ENCODE measurements at places on chromosomes 16 and 17.

DNA sequence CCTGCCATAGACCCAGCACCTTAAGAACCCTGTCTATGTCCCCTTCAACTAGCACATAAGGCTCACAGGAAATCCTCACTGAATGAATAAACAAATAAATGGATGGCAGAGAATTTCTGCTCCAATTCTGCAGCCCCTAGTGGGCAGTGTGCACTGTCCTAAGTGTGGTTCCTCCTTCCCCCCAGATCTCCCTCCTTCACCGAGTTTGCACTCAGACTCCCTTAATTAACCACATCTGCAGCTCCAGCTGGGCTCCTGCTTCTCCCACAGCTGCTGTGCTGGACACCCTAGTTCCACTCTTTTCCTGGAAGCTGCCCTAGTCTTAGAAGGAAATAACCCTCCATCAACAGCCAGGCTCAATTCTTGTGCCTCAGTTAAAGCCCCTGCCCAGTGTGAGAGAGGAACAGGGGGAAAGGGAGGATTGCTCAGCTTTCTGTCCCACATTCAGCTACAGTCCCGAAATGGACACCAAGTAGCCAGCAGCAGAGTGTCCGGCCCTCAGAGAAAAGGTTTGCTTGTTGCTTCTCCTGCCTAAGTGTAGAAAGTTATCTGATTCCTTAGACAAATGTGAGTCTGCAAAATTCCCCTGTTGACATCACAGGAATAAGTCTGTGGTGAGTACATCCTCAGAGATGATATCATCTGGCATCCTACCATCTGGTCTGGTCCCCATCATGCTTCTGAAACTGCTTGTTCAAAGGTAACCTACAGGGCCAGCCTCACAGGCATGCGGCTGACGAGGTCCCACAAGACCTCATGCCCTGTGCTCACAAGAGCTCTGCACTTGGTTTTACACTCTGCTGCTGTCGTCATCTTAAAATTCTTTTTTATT is 12.3 kb downstream of the LRRC3C start:
- peak; percentile 43 for DNase-seq

- no peak for DNase-seq
Observed at GRCh38 chr16:51222016-51222415, 70.9 kb upstream of the SALL1 start.

DNA sequence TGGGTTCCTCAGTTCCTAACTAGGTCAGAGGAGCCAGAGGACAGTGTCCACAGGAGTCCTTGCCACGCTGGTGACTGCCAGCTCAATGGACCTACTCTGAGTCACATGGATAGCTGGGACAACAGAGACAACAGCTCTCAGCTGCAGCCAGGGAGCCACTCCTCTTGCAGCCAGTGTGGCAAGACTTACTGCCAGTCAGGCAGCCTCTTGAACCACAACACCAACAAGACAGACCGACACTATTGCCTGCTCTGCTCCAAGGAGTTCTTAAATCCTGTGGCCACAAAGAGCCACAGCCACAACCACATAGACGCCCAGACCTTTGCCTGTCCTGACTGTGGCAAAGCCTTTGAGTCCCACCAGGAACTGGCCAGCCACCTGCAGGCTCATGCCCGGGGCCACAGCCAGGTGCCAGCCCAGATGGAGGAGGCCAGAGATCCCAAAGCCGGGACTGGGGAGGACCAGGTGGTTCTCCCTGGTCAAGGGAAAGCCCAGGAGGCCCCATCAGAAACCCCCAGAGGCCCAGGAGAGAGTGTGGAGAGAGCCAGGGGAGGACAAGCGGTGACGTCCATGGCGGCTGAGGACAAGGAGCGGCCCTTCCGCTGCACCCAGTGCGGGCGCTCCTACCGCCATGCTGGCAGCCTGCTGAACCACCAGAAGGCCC is 6.7 kb downstream of the ZNF646 start:
- DNase-seq: no peak

GRCh38 chr17:11643851-11644250 is 45.6 kb downstream of the DNAH9 start:
- no peak for DNase-seq

- no peak for DNase-seq
Observed at GRCh38 chr16:68276223-68276622, 11.9 kb downstream of the SLC7A6 start.

DNA sequence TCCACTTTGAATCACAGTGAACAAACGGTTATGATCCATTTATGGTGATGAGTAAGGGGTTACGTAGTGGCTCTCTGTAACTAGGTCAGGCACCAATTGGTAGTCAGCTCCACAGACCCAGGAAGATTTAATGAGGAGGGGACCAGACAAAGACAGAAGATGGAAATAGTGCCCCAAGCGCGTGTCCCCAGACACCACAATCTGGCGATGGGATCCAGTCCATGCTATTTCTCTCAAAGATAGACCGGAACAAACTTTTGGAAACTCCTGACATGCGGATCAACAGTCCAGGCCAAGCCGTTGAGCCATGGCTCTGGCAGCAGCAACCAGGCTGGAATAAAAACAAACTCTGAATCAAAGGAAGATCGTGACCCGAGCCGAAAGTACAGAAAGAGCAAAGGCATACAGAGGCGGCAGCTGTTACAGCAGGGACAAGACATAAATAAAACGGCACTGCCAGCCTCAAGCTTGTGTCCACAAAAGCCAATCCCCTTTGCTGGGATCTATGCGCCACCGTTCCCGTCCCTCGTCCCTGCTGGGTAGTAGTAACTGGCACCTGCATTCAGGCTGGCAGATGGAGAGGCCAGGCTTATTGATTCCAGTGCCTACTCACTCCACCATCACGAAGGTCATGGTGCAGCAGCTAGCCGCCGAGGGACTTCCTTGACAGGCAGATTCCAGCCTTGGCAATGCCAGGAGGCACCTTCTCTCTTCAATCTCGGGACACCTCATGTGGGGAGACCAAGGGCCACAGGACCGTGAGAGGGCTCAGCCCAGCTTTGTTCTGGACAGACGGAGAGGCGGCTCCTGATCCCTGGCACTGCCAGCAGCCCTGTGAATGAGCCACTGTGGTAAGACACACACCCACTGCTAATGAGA is 50.2 kb downstream of the CDH11 start:
- peak; percentile 43 for DNase-seq

DNA sequence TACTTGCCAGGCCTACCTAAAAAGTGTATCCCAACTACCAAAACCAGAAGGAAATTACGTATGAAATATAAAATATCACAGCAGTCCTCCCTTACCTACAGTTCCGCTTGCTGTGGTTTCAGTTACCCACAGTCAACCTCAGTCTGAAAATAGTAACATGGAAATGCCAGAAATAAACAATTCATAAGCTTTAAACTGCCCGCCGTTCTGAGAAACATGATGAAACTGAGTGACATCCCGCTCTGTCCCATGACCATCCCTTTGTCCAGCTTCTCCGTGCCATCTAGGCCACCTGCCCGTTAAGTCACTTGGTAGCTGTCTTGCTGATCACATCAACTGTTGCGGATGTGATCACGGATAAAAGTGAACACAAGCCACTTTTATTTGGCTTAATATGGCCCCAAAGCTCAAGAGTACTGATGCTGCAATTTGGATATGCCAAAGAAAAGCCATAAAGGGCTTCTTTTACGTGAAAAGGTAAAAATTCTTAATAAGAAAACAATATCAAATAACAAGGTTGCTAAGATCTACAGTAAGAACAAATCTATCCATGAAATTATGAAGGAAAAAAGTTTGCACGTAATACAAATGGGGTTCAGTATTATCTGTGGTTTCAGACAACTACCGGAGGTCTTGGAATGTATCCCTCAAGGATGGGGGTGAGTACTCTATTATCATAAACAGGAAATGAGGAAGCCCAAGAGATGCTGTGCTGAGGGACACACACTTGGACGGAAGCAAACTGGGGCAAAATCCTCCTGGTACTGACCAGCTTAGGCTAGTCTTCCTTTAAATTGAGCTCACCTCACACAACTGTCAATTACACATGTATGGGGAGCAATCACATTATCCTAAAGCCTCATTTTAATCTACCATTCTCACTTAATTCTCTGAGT is 8.2 kb downstream of the USP22 start:
- DNase-seq: peak; percentile 47

- peak; percentile 29 for DNase-seq
Observed at GRCh38 chr16:58638148-58639036, 8.8 kb upstream of the CNOT1 start.

- DNase-seq: no peak
Observed at GRCh38 chr16:50627419-50627818, 53.7 kb downstream of the SNX20 start.

DNA sequence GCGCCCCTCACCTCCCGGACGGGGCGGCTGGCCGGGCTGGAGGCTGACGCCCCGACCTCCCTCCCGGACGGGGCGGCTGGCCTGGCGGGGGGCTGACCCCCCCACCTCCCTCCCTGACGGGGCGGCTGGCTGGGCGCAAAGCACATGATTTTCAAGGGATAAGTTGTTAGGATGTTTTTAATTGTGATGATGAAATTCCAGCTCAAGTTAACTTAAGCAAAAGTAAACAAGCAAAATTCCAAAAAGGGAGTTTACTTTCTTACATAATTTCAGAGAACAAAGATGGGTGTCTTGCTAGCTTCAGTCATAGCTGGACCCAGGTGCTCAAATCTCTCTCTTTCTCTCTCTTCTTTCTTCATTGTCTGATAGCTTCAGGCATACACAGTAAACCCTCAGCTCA is 33.6 kb upstream of the MED9 start:
- no peak for DNase-seq

DNA sequence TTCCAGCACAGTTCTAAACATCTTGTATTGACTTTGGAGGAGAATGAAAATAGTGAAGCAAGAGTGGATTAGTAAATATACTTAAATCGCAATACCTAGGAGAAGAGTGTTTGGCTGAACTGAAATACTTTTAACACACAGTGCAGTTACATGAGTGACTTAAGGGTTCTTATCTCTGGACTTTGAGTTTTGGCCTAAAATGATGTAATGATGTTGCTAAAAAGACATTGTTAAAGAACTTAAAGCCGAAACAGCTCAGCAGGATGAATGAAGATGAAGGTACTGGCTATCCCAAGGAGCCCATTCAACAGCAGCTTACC is 28.1 kb downstream of the PMP22 start:
- DNase-seq: no peak

- no peak for DNase-seq
Observed at GRCh38 chr16:78596996-78597422, 497.6 kb downstream of the WWOX start.

DNA sequence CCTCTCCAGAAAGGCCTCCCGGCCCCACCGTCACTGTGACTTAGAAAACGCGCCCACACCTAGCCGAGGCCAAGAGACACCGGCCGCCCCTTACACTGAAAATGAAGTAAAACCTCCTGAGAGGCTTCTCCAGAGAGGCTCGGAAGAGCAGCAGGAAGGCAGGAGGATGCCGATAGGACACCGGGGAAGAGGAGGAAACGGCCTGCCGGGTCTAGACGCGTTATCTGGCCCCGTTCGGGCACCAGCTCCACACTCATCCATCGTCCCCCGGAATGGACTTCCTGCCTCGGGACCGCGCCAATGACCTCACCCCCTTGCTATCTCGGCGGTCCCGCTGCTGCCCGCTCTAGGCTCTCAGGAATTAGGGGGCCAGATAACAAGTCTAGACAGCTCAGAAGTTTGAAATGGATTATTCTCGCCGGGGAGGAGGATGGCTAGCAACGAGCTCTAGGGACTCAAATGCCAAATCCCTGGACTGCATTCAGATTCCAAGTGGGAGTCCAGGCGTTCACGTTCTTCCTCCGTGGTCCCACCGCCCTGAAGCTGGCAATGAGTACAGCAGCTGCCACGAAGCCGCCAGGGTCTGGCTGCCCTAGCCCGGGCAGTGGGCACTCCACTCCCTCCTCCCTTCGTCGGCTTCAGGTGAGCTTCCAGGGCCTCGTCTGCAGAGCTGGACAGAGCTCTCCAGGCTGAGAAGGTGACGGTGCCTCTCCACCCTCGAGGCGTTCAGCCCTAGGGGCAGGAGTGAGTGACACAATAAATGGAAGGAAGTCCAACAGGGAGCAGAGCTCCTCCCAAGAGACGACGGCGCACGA is 350.9 kb downstream of the FOXL1 start:
- DNase-seq: no peak

DNA sequence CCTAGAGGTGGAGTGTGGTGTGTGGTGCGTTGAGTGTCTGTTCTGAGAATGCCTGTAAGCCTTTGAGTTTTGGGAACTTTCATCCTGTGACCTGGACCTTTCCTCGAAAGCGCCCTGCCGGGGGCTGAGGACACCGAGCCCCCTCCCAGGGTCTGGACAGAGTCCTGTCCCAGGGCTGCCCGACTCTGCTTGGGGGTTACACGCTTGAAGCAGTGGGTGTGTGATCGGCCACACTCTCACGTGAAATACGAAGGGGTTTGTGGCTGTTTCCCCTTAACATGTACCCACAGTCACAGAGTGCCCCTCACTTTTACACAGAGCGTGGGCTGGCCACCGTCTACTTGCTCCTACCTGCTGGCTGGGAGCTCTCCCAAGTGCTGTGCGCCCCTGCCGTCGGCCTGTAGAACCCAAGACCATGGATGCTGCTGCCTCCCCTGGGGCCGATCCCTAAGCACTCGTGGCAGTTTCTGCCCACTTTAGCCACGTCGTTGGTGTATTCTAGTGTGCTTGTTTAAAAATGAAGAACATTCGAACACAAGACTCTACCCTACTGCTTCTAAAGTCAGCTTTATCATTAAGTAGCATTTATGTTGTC is 6.8 kb downstream of the ZNF750 start:
- DNase-seq: no peak

DNA sequence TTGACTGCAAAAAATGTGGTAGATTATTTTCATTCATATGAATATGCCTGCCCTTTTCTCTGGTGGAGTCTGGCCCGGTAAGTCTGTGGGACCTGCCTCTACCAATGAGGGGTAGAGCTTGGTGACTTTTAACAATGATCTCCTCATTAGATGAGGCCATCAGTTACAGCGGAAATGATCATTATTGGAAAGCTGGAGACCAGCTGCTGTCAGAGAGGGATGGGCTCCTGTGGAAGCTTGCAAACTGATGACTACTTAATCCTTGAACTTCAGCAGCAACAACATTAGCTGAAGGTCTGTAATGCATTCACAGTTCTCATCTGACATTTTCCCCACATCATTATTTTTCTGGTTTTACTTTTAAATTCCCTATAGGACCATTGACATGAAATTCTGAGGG is 194.1 kb downstream of the CDH13 start:
- DNase-seq: no peak

DNA sequence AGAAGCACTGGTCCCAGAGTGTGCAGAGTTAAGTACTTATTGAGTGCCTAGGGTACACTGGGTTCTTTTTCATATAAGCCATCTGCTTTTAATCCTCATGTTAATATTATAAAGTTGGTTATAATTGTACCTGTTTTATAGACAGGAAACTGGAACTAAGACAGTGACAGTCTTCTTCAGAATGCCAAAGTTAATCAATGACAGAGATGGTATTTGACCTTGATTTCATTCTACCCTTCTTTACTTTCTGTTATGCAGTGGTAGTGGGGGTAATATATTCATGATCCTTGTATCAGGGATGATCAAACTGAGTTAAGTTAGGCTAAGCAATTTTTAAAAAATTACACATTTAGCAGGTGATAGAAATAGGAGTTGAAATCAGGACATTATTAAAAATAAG is 108.6 kb upstream of the GOT2 start:
- DNase-seq: no peak

- no peak for DNase-seq
Observed at GRCh38 chr16:79882340-79883005, 281.9 kb upstream of the MAF start.

Data from SJSA1 (cell line).